Endodermal cell (in vitro differentiated cells): ENCODE measurements at places on chromosomes 13 and 19. TPM values are rescaled to one million over a fixed set of nuclear protein-coding genes. Genes with fewer than 3 reads are reported as not detected.

The AMER2 gene
- 0.06 to 0.07 TPM (median 0.07 TPM) in 3 replicates for total RNA-seq

The SMARCA4 gene
- 238 to 308 TPM (median 290 TPM) in 3 replicates for total RNA-seq

The HPN gene
- 47.1 to 52.7 TPM (median 49.6 TPM) in 3 replicates for total RNA-seq

The LPAR6 gene
- 1.3 to 2.2 TPM (median 1.6 TPM) in 3 replicates for total RNA-seq

DNA sequence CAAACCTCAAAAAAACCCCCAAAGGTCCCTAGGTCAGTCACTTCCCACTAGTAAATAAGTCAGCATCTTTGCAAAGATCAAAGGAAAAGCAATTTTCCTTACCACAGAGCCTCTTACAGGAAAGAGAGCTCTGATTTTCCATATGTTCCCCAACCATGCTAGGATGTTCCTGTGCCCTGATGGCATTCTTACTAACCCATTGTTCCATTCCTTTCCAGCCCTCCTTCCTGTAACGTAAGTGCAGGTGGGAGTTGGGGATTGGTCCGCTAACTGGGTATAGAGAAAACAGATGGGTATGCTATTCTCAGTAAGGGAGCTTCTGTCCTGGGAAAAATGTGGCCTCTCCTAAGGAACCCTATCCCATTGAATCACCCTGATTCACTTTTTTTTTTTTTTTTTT, 14.3 kb downstream of the DPRX start:
- no peak overlapping the region for H3K4me3 ChIP-seq
- no peaks in the 10 kb centered on the region for H3K27me3 ChIP-seq
- H3K27ac ChIP-seq, result no peak overlapping the region
- no peak for DNase-seq
- H3K36me3 ChIP-seq, result no peaks in the 10 kb centered on the region
- no peaks in the 10 kb centered on the region for H3K4me1 ChIP-seq

DNA sequence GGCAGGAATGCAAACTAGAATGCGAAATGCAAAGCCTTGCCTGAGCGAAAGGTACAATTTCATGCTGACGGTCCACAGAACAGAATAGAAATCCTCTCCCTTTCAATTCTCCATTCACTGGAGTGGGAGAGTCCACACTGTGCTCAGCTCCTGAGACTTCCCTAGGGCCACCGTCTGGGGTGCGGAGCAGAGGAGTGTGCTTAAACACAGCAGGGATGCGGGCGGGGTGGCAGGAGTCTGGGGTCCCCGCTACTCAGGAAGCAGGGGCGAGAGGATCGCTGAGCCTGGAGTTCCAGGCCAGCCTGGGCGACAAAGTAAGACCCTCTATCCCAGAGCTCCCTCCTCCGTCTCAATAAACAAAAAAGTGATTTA, 552 bp upstream of the ZNF816 start:
- peaks cover 37% of the 10 kb centered on the region for H3K36me3 ChIP-seq
- no peaks in the 10 kb centered on the region for H3K4me1 ChIP-seq
- peak; percentile 76 for DNase-seq
- peak overlapping the region; percentile 88 for H3K4me3 ChIP-seq
- H3K27me3 ChIP-seq, result no peaks in the 10 kb centered on the region

- H3K27me3 ChIP-seq, result no peaks in the 10 kb centered on the region
- peaks cover 16% of the 10 kb centered on the region for H3K36me3 ChIP-seq
- H3K27ac ChIP-seq, result no peak overlapping the region
Measured at GRCh38 chr19:45074744-45075300, 1.5 kb downstream of the ZNF296 start.

- H3K36me3 ChIP-seq, result no peaks in the 10 kb centered on the region
- no peaks in the 10 kb centered on the region for H3K4me1 ChIP-seq
- H3K27me3 ChIP-seq, result peaks cover 9% of the 10 kb centered on the region
- H3K4me3 ChIP-seq, result no peak overlapping the region
Measured at GRCh38 chr19:46111376-46111775, 13.1 kb downstream of the IGFL3 start.

- no peak overlapping the region for H3K4me3 ChIP-seq
- no peak overlapping the region for H3K27ac ChIP-seq
- DNase-seq, result no peak
- H3K27me3 ChIP-seq, result no peaks in the 10 kb centered on the region
- peaks cover 65% of the 10 kb centered on the region for H3K36me3 ChIP-seq
Measured at GRCh38 chr13:113318956-113319355, 21.9 kb downstream of the LAMP1 start.

GRCh38 chr19:7685546-7686445, 5.2 kb downstream of the TRAPPC5 start:
- H3K27ac ChIP-seq, result no peak overlapping the region
- no peak overlapping the region for H3K4me3 ChIP-seq
- peaks cover 13% of the 10 kb centered on the region for H3K36me3 ChIP-seq
- DNase-seq, result no peak
- H3K4me1 ChIP-seq, result no peaks in the 10 kb centered on the region

GRCh38 chr13:44764302-44764692, 188.2 kb upstream of the TSC22D1 start:
- no peaks in the 10 kb centered on the region for H3K27me3 ChIP-seq
- no peak for DNase-seq
- H3K4me1 ChIP-seq, result peaks cover 30% of the 10 kb centered on the region
- H3K4me3 ChIP-seq, result no peak overlapping the region
- no peaks in the 10 kb centered on the region for H3K36me3 ChIP-seq

DNA sequence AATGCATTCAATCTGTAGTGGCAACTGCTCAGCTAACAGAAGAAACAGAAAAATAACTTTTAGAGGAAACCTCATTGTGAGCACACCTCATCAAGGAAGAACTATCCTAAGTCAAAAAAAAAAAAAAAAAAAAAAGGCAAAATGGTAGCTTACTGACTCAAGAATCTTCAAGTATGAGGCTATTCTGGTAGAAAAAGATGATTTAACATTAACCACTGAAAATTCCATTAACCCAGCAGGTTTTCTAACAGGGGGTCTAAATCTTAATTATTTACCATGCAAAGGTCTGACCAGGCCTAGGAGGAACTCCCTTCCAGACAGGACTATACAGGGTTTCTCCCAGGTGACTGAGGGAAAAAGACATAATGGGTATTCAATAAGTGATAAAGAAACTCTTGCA, 28.4 kb upstream of the ZNF83 start:
- H3K4me1 ChIP-seq, result no peaks in the 10 kb centered on the region
- no peak overlapping the region for H3K27ac ChIP-seq
- no peak overlapping the region for H3K4me3 ChIP-seq

DNA sequence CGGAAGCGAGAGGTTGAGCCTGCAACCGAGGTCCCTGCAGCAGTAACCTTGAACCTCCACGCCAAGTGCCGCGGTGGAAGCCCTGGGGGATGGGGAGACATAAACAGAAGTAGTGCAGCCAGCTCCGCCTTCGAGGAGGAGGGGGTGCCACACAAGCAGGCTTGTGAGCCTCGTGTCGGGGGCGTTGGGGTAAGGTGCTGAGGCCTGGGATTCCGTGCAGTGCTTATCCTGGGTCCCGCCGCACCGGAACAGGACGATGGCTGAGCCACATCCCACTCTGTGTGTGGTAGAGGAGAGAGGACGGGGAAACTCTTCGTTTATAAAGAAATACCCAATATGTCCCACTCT, 51.0 kb downstream of the SOX1 start:
- no peaks in the 10 kb centered on the region for H3K4me1 ChIP-seq
- H3K27me3 ChIP-seq, result peaks cover 25% of the 10 kb centered on the region
- H3K27ac ChIP-seq, result no peak overlapping the region
- H3K4me3 ChIP-seq, result no peak overlapping the region

DNA sequence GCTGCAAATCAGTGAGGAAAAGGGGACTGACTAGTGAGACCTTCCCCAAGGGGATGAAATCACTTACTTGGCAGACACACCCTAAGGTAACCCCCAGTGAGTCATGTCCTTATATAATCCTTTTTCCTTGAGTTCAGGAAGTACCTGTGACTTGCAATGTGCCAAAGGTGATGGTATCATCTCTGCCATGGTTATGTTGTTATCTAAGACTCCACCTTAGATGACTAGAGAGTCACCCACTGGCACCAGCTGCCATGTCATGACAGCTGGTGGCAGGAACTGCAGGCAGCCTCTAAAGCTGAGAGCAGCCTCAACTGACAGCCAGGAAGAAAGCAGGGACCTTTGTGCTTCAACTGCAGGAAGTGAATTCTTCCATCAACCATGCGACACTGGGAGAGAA, 12.5 kb downstream of the PBX4 start:
- H3K27ac ChIP-seq, result no peak overlapping the region
- H3K27me3 ChIP-seq, result no peaks in the 10 kb centered on the region
- H3K36me3 ChIP-seq, result no peaks in the 10 kb centered on the region
- H3K4me3 ChIP-seq, result no peak overlapping the region

DNA sequence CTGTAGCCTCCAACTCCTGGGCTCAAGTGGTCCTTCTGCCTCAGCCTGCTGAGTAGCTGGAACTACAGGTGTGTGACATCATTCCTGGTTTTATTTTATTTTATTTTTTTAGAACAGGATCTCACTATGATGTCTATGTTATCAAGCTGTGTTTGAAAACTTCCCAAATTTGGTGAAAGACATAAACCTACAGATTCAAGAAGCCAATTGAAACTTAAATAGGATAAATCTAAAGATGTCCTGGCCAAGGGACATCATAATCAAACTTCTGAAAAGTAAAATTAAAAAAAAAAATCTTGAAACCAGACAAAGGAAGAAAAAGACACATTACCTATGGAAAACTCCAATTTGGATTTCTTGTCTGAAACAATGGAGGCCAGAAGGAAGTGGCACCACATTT, 23.1 kb upstream of the PDX1 start:
- DNase-seq, result no peak
- peaks cover 63% of the 10 kb centered on the region for H3K27me3 ChIP-seq
- no peaks in the 10 kb centered on the region for H3K4me1 ChIP-seq
- no peaks in the 10 kb centered on the region for H3K36me3 ChIP-seq
- no peak overlapping the region for H3K4me3 ChIP-seq

DNA sequence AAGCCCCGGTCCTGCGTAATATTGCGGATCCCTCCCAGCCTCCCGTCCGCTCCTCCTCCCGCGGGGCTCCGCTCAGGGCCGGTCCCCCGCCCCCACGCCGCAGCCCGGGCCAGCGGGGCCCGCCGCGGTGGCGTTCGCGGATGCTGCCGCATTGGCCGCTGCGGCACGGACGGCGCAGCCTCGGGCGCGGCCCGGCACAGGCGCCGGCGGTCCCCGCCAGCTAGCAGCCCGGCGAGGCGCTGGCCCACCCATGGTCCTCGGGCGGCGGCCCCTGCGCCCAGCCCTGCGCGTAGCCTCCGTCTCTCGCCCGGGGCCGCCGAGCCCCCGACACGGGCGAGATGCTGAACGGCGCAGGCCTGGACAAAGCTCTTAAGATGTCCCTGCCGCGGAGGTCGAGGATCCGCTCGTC, at the start of gene ATP8A2:
Gene ATP8A2 (plus strand): TSS at position 100 of the 409 bp plus-strand sequence. CDS start 239 bp downstream, at position 339.
- peak within 1 kb of the TSS; percentile 77 for H3K4me3 ChIP-seq
- H3K36me3 ChIP-seq, result no peaks in the 10 kb centered on the region
- no peak within 1 kb of the TSS for H3K27ac ChIP-seq
- H3K4me1 ChIP-seq, result no peaks in the 10 kb centered on the region
